ENCODE measurements at places on chromosomes 3 and 15.

DNA sequence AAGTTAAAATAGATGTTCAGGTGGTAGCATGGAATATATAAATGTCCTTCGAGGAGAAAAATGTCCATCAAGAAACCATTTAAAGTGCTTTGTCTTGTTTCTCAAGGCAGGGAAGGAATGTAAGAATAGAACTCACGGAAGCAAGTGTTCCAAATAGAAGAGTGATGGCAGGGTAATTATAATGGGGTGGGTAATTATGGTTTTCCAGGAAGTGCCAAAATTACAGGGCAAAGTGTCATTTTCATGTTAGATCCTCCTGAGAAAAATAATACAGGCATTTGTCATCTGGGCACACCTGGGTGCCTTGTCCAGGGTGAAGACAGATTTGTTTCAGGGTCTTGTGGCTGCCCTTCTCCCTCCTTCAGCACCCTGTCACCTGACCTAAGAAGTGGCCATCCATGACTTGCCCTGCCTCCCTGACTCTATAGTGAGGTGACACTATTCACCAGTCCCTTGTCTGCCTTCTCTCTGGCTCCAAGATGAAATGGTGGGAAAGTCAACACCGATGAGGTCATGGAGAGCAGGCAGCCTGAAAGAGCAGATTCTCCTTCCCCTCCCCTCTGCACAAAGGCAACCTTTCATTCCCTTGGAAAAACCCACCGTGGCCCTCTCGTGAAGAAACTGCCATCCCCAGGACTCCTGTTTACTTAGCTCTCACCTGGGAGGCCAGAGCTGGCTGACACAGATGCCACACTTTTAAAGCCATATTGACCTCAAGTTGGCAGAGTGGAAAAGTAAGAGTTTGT is 45.1 kb upstream of the AMOTL2 start:
- DNase-seq: no peak

DNA sequence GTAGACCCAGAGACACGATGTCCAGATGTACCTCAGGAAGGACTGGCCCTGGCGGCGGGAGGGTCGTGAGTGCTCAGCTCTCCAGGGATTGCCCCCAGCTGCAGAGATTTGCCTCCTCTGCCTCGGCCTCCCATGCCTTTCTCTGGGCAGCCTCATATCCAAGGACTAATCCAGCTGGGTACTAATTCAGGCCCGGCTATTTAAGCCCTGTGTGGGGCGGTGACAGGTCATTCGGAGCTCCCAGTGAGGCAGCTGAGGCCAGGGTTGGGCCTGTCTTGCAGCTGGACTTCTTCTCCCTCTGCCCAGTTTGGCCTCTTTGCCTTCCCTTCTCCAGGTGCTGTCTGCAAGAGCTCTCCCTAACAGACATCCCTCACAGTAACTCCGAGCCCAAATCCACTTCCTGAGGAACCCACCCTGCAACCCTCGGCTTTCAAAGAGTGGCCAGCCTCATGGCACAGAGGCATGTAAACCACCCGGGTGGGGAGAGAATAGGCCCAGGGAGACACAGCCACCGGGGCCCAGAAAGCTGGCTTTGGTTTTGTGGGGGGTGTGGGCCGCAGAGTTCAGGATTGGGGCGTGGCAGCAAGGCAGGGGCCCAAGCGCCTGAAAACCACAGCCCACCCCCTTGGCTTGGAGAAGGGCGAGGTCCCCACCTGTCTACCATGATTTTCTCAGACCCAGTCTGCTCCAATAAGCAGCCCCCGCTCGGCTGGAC is 85.8 kb downstream of the PPCDC start:
- no peak for DNase-seq

DNA sequence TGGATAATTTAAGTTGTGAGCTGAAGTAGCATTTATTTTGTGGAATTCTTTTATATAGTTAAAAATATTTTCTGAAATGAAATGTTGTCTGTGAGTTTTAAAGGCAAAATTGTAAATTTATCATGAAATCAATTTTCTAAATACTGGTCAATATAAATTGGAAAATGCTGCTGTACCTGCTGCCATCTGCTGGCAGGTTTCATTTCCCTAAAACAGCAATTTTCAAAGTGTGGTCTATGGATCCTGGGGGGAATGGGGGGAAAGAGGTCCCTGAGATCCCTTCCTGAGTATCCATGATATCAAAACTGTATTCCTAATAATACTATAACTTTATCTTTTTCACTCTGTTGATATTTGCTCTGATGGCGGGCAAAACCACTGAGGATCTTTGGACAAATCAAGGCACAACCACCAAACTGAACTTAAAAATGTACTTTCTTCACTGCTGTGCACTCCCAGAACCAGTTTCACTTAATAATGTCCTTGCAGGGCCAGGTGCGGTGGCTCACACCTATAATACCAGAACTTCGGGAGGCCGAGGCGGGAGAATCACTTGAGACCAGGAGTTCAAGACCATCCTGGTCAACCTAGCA is 17.2 kb upstream of the CCR4 start:
- DNase-seq: no peak

DNA sequence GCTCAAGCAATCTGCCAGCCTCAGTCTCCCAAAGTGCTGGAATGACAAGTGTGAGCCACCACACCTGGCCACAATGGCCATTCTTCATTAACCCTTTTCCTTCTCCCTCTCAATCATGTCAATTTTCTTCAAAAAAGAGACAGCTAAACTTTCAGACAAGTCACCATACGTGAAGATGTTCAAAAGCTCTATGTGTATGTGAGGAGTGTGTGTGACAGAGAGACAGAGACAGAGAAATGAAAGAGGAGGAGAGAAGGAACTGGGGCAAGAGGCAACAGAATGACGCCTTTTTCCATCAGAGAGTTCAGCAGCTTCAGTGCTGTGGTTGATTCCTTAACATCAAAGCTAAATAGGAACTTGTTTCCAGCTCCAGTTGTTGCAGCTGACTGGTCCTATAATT is 27.4 kb downstream of the OSBPL10 start:
- no peak for DNase-seq

DNA sequence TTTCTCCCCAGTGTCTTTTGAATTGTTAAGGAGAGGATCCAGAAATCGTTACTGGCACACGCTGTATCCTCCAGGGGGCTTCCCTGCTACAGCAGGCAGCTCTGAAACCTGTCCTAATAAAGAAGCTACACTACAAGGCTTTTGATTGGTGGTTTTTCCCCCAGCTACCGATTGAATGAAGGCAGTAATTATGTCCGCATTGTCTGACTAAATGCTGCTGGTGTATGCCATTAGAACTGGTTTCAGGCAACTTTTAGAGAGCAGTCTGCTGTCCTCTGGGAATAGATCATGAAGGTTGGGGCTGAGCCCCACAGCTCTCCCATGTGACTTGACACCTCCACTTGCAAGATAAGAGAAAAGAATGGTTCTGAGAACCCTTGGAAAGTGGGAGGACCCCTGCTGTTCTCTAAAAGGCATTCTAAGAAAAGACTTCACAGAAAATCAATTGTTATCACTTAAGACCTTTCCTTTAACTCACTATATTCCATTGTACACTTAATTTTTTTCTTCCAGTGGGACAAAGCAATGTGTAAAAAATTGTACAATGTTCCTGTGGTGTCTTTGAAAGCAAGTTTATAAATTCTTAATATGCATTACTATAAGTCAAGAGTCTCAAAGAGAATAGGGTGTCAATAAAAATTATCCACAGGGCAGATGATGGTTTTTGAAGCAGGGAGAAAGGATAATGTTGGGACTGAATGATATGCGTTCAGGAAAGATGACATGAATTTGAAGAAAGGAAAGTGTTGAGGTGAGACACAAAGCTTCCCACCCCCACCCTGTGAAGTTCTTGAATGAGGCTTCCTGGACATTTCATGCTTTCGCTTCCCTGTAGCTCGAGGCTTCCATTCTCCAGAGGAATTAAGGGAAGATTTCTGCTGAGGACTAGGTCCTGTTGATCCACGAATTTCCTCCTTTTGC is 53.0 kb upstream of the DAZL start:
- no peak for DNase-seq

DNA sequence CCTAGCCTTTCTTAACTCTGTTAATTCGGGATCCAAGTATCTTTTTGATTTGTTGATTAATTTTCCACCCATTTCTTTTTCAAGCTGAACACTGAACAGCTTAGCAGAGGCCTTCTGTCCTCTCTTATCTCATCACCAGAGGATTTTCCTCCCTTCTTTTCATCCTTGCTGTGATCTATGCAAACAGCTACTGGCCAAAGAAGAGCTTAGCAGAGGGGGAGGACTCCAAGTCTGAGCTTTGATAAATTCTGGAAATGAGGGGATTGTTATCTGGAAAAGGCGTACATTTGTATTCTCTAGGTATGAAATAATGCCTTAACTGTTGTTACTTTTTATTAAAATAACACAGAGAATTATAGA is 13.4 kb downstream of the DZIP3 start:
- no peak for DNase-seq

GRCh38 chr3:184676927-184677326 is 34.9 kb downstream of the MAGEF1 start:
- DNase-seq: no peak

DNA sequence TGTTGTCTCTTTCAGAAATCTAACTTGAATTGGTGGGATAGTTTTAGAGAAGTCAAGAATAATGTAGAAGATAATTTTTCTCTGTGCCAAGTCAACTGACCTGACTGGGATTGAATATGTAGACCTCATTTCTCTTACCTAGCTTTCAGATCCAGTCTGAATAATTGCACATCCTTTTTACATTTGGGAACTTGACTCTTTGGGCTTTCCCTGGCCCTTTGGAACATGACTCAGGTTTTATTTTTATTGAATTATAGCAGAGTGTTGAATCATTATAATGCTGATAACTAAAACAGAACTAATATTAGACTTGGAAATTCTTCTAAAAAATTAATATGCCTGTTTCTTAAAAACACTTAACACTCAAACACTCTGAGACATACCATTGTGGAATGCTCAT is 76.5 kb downstream of the PFN2 start:
- DNase-seq: no peak

DNA sequence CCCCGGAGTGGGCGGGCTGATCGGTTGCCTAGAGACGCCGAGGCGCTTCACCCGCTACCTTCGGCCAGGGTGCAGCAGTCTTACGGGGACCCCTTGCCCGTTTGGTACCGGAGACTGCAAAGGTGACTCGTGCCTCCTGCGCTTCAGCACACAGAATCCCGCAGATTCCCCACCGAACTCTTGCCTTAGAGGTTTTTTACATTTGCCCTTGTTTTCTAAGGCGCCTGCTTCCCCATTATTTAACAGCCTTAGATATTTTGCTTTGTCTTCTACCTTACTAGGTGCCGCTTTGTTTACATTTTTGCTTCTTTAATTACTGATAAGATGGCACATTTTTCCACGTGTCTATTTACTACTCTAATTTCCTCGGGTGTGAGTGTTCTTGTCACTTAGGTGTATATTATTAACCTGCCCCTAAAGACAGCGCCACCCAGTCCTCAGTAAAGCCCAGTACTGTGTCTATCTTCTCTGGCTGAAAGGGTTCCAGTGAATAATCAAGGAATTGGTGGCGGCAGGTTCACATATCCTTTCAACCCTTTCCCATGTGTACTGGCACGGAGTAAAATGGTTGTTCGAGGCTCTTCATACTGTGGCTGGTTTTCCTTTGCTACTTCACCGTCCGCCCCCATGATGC is 573 bp upstream of the CEP152 start:
- DNase-seq: no peak

DNA sequence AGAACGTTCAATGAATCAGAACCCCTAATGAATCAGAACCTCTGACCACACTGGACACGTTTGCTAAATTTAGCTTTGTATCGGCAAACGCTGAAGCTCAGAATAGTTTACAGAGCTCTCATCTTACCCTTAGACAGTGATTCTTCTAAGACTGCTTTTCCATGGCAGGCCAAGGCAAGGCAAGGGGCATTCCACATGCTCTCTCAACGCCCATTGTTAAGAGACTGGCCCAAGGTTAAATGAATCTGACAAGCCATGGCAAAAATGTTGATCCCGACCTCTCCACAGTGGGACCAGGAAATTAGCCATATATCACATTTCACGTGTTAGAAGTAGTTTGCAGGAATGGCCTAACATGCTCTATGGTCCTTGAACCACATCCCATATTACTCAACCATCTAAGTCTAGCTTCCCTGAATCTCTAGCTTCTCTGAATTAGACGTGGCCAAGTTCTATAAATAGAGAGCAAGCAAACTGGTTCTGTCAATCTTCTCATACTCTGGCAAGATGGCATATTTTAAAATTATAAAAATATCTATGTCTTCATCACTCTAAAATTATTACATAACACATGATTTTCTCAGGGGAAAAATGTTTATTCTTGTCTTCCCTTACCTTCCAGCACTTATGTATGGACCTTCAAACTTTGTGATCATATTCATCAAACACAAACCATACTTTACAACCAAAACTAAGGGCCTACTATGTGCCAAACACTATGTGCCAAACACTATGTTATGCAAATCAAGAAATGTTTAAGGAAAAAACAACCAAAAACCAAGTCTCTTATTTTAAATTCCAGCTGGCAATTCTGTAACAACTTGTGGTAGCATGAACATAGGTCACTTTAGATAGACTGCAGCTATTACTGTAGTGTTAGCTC is 54.3 kb downstream of the AAGAB start:
- DNase-seq: no peak

GRCh38 chr3:171257251-171258203 is 202.7 kb downstream of the TNIK start:
- DNase-seq: no peak

GRCh38 chr15:100350434-100351226 is 8.9 kb upstream of the ADAMTS17 start:
- no peak for DNase-seq

DNA sequence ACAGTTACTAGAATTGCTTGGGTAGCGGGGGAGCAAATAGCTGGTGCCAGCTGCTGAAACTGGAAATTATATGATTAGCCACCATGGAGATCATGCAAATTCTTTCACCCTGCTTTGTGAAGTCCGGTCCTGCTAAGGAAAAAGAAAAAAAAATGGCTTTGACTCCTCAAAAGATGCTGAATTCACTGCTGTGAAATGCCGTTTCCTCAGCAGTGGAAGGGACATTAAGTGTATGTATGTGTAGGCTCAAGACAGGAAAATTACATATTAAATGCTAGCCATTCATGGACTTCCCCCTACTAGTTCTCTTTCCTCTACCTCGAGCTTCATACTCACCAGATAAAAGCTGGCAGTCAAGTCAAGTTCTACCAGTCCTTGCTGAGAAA is 81.9 kb upstream of the ZBED2 start:
- DNase-seq: no peak

DNA sequence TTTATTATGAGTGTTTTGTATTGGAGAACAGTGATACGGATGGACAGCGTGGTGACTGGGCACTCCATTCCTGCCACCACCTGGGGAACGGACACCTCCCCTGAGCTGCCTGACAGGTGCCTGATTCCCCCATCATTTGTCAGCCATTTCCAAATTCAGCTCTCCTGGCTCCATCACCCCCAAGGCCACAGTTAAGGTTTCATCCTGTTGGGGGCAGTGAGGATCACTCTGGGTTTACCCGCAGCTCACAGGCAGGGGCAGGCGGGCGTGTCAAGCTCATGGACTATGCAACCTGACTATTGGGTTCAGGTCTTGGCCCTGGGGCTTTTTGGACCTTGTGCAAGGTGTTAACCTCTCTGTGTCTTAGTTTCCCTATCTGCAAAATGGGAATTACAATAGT is 76.3 kb downstream of the RAB11A start:
- DNase-seq: no peak

All from activated naive CD8-positive, alpha-beta T cell treated with anti-CD3 and anti-CD28 coated beads, Interleukin-2, amount 50 U/mL, for 16 hours (primary cell).